ENCODE measurements at places on chromosomes 6 and 20.

- no peak overlapping the region for H3K27ac ChIP-seq
- no peak for DNase-seq
- H3K4me3 ChIP-seq = no peak overlapping the region
- no peaks in the 10 kb centered on the region for H3K36me3 ChIP-seq
- no peaks in the 10 kb centered on the region for H3K4me1 ChIP-seq
- H3K27me3 ChIP-seq = peaks cover 22% of the 10 kb centered on the region
Measured at GRCh38 chr6:131122516-131122915, 12.8 kb upstream of the AKAP7 start.

- no peaks in the 10 kb centered on the region for H3K36me3 ChIP-seq
- no peak for DNase-seq
- H3K27me3 ChIP-seq = no peaks in the 10 kb centered on the region
- H3K4me1 ChIP-seq = no peaks in the 10 kb centered on the region
- no peak overlapping the region for H3K4me3 ChIP-seq
- H3K27ac ChIP-seq = no peak overlapping the region
Measured at GRCh38 chr6:19268117-19268516, 569.1 kb upstream of the ID4 start.

DNA sequence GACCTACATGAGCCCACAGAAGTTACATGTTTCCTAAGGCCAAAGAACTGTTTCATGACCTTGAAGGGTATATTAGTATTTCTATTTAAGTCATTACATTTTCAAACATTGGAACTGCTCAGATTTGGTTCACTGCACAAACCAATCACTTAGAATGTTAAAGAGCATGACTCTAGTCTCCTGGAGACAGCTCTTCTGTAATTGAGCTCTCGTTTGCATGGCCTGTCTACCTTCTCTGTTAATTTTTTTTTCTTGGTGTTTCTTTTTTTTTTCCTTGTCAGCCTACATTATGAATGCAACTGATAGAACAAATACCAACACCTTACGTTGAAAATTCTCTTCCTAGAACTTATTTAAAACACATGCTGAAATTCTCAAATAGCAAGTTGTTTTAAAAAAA lies 860.2 kb upstream of the MAP3K7 start:
- H3K4me1 ChIP-seq = peaks cover 7% of the 10 kb centered on the region
- H3K27me3 ChIP-seq = no peaks in the 10 kb centered on the region
- H3K27ac ChIP-seq = no peak overlapping the region
- H3K4me3 ChIP-seq = no peak overlapping the region
- no peaks in the 10 kb centered on the region for H3K36me3 ChIP-seq

- no peak overlapping the region for H3K27ac ChIP-seq
- H3K27me3 ChIP-seq = peaks cover 11% of the 10 kb centered on the region
- no peak overlapping the region for H3K4me3 ChIP-seq
- H3K36me3 ChIP-seq = no peaks in the 10 kb centered on the region
- peaks cover 22% of the 10 kb centered on the region for H3K4me1 ChIP-seq
- DNase-seq = no peak
Measured at GRCh38 chr6:45668705-45669104, 291.0 kb upstream of the SUPT3H start.

DNA sequence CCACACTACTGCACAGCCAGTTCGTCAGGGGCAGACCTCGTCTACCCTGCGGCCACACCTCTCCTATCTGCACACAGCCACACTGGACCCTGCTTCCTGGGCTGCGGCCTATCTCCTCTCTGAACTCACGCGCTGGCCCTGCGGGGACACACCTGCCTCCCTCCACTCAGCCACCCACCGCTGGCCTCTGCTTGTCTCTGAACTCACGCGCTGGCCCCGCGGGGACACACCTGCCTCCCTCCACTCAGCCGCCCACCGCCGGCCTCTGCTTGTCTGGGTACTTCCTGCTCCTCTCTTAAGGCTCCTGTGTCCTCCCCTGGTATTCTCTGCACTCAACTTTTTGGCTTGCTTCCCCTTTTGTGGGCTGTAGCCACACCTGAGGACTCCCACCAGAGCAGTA lies 52.3 kb downstream of the HUS1B start:
- H3K27ac ChIP-seq = peak overlapping the region; percentile 0
- H3K4me1 ChIP-seq = peaks cover 2% of the 10 kb centered on the region
- no peak for DNase-seq
- H3K36me3 ChIP-seq = peaks cover 26% of the 10 kb centered on the region

- H3K27me3 ChIP-seq = peaks cover 5% of the 10 kb centered on the region
- DNase-seq = no peak
- no peaks in the 10 kb centered on the region for H3K4me1 ChIP-seq
- no peak overlapping the region for H3K27ac ChIP-seq
- no peak overlapping the region for H3K4me3 ChIP-seq
Measured at GRCh38 chr6:119838043-119838442, 488.5 kb upstream of the MAN1A1 start.

DNA sequence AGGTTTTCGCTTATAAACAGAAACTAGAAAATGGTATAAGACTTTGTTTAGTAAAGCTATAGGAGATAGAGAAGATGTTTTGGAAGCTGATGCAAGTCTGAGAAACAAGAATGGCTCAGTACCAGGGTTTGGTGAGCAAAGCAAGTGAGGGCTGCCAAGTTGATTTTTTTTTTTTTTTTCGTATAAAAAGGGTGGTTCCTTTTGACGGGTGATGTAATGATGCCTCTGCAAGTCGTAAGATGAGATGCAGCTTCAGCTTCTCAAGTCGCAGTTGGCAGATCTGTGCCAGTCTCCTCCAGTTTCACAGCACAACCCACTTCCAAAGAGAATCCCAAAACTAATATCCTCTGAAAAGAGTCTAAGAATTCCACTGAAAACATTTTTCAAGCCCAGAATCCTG lies 252.8 kb upstream of the CDH4 start:
- DNase-seq = no peak
- no peaks in the 10 kb centered on the region for H3K36me3 ChIP-seq
- H3K27me3 ChIP-seq = no peaks in the 10 kb centered on the region
- no peak overlapping the region for H3K4me3 ChIP-seq
- H3K27ac ChIP-seq = no peak overlapping the region
- no peaks in the 10 kb centered on the region for H3K4me1 ChIP-seq

GRCh38 chr6:63676412-63677114 lies 41.0 kb downstream of the PHF3 start:
- peaks cover 8% of the 10 kb centered on the region for H3K4me1 ChIP-seq
- H3K27me3 ChIP-seq = no peaks in the 10 kb centered on the region
- H3K27ac ChIP-seq = no peak overlapping the region
